ENCODE measurements at places on chromosomes 2 and 18.
A peak's percentile ranks its signal among the peaks of the same experiment; 100 is the strongest.

GRCh38 chr18:25089470-25089869 is 262.5 kb downstream of the ZNF521 start:
- no peak for DNase-seq

DNA sequence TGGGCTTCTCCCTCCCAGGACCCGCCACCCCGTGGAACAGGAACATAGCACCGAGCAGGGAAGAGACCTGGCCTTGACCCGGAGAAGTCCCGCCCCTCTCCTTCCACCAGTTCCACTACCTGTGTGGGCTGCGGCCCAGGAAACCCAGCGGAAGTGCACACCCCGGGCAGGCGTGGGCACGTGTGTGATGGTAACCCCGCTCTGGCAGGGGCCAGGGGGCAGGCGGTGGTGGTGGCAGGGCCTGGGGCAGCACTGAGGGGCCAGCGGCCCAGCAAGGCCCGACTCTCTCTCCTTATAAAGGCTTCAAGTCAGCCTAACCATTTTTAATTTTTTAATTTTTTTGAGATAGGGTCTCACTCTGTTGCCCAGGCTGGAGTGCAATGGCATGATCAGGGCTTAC is 129.0 kb upstream of the FAM98A start:
- DNase-seq = no peak

GRCh38 chr18:2827061-2827460 is 19.7 kb upstream of the EMILIN2 start:
- DNase-seq = no peak

GRCh38 chr2:36663851-36664695 is 32.4 kb upstream of the VIT start:
- peak; percentile 21 for DNase-seq

- DNase-seq = no peak
These were observed 1.5 kb upstream of the UGP2 start for GRCh38 chr2:63840081-63840784.
